Activated CD4-positive, alpha-beta T cell treated with anti-CD3 and anti-CD28 coated beads, Interleukin-2, amount 50 U/mL, for 4 hours (primary cell): ENCODE measurements at places on chromosomes 7 and 10.

DNA sequence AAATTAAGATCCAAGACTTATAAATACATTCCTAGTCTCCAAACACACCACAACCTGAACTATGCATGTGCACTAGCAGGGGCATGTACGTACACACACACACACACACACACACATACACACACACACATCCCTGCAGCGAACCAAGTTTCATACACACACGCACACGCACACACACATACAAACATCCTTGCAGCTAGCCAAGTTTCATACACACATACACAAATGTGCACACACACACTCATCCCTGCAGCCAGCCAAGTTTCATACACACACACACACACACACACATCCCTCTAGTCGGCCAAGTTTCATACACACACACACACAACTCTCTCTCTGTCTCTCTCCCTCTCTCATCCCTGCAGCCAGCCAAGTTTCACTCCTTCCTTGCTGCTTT is 82.7 kb upstream of the WIPF3 start:
- no peak for DNase-seq

- DNase-seq, result no peak
Measured at GRCh38 chr7:48088559-48089045, 463 bp upstream of the UPP1 start.

DNA sequence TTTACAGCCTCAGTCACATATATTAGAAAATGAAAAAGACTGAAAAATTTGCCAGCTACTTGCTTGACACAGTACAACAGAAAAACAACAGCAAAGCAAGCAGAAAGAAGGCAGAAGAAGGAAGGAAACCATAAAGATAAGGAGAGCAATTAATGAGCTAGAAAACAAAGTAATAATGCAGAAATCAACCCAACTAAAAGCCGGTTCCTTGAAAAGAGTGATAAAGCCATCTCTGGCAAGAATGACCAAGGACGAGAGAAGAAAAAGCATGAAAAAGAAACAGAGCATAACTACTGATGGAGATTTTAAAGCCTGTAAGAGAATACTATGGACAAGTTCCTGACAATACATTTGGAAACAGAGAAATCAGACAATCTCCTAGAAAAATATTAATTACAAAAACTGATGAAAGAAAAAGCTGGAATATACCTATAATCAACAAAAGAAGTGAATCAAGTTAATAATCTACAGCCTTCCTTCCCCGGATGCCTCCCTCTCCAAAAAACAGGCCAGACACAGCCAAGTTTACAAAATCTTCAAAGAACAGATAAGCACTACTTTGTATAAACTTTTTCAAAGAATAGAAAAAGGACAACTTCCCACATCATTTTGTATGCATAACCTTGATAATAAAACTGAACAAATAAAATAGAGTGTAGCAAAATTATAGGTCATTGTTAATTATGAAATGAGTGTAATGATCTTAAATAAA is 204.0 kb downstream of the BAMBI start:
- DNase-seq, result no peak

- DNase-seq, result peak; percentile 30
Measured at GRCh38 chr10:72122221-72122620, 33.9 kb upstream of the SPOCK2 start.

DNA sequence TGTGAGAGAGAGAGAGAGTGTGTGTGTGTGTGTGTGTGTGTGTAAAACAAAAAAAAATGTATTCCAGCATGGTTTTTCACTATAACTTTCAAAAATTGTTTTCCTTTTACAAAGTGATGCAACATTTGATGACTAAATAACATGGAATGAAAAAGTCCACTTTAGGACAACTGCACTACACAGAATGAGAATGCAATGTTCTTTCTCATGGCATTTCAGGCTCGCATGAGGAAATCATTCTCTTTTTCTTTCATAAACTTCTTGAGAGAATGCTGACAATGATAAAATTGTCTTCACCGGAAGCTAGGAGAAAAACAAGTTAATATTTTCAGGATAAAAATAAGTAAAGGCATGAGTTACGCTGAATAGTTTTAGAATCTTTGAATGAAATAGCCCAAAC is 53.7 kb downstream of the SLC16A12 start:
- DNase-seq, result no peak

GRCh38 chr10:11425296-11425610 is 186.2 kb downstream of the USP6NL start:
- DNase-seq, result no peak

DNA sequence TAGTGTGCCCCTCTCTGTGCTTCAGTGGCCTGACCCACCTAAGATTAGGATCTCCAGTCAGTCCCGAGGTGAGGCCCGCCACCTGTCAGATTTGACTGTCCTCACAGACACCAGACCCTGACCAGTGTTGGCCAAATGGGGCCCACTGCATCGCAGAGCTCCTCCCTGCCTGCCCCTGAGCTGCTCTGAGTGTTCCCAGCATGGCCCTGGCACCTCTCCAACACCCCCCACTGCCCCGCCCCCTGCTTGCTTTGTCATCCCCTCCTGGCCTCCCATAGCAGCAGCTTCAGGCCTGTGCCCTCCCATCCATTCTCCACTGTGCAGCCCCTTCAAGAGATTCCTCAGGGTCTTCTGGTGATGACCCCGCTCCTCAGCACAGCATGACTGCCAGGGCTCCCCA is 67.6 kb downstream of the C10orf120 start:
- no peak for DNase-seq

DNA sequence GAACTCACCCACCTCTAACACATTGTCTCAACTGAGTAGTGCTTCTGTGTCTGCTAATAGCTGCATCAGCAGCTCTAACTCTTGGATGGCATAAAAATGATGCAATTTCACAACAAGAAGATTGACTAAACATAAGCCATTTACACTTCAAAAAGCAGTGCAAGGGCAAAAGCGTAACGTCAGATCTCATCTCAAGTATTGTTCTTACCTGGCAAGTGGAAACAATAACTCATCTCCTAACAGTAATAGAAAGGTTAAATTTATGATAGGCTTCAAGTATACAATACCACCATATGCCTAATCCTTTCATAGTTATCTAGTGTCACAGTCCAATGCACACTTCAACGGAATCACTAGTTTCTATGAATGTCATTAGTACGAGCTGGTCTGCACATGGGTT is 14.8 kb downstream of the TPK1 start:
- DNase-seq, result no peak

DNA sequence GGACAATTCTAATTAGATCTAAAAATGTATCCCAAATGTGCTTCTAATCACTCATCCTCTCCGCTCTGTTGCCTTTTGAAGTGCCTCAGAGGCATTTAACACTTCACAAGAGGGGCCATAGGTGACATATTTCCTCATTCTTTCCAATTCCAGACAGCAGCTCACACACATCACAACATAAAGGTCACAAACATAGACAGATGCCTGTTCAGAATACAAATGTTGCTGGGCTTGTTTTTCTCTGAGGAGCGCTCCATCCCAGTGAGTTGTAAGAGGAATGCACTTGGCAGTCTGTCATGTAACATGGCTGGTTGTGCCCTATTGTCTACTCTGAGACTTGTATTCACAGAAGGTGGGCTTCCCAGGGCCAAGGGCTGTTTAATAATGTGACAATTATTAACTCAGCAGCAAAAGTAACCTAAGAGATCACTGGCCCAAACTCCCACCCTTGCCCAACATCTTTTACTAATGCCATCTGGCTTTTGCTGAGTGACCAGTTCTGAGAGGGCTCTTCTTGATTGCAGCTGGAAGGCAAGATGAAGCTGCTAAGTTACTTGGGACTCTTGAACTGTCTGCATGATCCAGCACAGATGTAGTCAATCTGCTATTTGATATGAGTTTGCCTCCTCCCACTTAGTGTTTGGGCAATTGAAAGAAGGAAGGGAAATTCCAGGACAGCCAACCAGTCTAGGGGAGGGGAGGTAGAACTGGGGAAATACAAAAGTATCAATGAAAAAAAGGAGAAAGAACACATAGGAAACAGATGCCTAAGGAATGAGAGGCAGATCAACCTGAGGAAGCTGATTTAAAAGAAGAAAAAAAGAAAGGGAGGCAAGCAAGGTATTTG is 13.6 kb downstream of the PON2 start:
- no peak for DNase-seq

GRCh38 chr7:21412410-21412851 is 15.5 kb upstream of the SP4 start:
- DNase-seq, result no peak

DNA sequence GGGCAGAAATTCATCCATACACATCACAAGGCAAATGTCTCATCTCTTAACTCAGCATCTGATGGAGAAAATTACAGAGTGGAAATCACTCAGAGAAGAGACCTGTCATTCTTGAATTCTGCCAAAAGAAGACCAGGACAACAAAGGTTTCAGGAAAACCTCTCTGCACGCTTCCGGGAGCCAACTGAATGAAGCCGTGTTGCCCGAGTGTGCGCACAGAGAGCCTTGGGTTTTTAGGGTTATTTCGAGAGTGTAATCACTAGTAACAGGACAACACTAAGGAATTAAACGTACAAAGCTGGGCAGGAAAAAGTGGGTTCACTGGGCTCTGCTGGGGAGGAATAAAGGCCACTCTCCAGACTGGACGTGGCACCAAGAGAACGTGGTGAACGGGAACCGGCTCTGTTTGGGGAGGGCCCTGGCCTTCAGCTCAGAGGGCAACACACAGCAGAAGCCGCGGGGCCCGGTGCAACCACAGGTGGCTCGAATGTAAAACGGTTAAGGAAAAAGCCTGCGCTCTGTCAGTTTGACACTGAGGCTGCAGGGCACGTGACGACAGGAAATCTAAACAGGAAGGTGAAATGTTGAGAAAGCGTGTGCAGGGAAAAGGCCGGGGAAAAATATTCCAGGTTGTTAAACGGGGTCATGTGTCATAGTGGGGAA is 331.5 kb downstream of the DNAJB6 start:
- DNase-seq, result no peak

- DNase-seq, result no peak
Measured at GRCh38 chr7:158979635-158980351, 123.4 kb downstream of the DYNC2I1 start.

DNA sequence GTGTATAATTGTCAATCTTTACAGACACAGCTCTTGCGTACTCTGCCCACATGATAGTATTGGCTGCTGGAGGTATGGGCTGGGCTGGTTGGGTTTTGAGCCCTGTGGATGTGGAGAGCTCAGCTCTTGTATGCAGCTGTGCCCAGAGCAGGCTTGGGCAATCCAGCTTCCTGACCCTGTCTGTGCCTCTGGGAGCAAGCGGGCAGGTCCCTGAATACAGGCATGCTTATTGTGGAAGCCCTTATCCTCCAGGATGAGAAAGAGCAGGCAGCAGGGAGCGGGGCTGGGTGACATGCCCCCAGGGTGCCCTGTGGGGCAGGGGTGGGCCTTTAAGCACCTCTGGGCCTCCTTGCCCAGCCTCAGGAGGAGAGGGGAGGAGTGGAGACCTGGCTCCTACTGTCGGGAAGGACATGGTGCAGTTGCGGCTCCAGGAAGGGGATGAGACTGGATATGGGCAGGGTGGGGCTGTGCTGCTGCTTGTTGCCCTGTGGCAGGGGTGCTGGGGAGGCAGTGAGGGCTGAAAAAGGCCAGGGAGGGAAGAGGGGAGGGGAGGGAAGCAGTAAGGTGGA is 32.7 kb upstream of the SH2D4B start:
- DNase-seq, result no peak

DNA sequence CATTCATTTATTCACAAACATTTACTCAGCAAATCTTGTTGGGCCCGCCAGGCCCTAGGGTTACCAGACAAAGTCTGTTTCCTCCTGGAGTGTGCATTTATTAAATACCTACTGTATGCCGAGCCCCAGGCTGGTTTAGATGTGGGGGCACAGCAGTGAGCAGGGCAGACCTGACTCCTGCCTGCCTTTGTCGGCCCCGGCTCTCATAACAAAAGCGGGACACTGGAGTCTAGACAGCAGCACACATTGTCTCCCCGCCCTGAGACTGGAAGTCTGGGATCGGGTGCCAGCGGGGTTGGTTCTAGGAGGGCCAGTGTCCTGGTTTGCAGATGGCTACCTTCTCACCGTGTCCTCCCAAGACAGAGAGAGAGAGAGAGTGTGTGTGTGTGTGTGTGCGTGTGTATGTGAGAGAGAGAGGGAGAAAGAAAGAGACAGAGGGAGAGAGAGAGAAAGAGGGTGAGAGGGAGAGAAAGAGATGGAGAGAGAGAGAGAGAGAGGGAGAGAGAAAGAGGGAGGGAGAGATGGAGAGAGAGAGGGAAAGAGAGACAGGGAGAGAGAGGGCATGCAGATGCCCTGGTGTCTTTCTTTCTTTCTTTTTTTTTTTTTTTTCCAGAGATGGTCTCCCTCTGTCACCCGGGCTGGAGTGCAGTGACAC is 25.9 kb downstream of the ELFN1 start:
- DNase-seq, result no peak

DNA sequence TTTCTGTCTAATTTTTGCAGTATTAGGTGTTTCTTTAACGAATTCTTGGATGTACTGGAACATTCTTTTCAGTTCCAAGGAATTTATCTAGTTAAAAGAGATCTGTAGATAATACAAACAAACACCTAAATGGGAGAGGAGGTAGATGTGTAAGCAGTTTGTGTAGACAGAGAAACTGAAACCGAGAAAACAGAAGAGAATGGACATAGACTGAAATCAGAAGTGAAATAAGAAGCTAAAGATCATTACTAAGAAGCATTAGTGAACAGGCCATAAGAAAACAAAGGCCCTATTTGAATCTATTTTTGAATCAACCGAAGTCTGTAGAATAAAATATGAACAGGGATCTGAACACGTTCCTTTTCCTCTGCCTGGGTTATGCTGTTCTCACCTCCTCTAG is 26.5 kb upstream of the TMEM229A start:
- no peak for DNase-seq

GRCh38 chr10:77223526-77224460 is 413.8 kb downstream of the KCNMA1 start:
- DNase-seq, result no peak

- no peak for DNase-seq
Measured at GRCh38 chr10:33314811-33315561, 19.5 kb downstream of the NRP1 start.

GRCh38 chr10:101545898-101546297 is 42.2 kb downstream of the POLL start:
- no peak for DNase-seq

DNA sequence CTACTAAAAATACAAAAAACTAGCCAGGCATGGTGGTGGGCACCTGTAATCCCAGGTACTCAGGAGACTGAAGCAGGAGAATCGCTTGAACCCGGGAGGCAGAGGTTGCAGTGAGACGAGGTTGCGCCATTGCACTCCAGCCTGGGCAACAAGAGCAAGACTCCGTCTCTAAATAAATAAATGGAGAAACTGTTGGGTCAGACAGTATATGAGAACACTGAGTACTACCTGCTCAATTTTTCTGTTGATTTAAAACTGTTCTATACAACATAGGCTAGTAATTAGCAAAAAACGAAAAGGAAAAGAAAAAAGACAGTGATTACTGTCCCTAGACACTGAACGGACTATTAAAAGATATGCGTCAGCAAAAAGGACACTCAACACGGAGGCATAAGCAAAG is 26.7 kb downstream of the GFRA1 start:
- no peak for DNase-seq

GRCh38 chr10:123999956-124000615 is 93.3 kb downstream of the CHST15 start:
- DNase-seq, result no peak
